Caudate nucleus (tissue), 63 donors: ENCODE measurements at places on chromosomes 4 and X.

- no peak for DNase-seq
Measured at GRCh38 chrX:103688946-103689345, 2.4 kb upstream of the MORF4L2 start.

GRCh38 chr4:44221407-44221806, 227.2 kb downstream of the KCTD8 start:
- DNase-seq: no peak

GRCh38 chr4:164943192-164943591, 34.3 kb downstream of the TRIM61 start:
- DNase-seq: no peak

- DNase-seq: no peak
Measured at GRCh38 chr4:55791666-55792065, 27.9 kb upstream of the EXOC1L start.

DNA sequence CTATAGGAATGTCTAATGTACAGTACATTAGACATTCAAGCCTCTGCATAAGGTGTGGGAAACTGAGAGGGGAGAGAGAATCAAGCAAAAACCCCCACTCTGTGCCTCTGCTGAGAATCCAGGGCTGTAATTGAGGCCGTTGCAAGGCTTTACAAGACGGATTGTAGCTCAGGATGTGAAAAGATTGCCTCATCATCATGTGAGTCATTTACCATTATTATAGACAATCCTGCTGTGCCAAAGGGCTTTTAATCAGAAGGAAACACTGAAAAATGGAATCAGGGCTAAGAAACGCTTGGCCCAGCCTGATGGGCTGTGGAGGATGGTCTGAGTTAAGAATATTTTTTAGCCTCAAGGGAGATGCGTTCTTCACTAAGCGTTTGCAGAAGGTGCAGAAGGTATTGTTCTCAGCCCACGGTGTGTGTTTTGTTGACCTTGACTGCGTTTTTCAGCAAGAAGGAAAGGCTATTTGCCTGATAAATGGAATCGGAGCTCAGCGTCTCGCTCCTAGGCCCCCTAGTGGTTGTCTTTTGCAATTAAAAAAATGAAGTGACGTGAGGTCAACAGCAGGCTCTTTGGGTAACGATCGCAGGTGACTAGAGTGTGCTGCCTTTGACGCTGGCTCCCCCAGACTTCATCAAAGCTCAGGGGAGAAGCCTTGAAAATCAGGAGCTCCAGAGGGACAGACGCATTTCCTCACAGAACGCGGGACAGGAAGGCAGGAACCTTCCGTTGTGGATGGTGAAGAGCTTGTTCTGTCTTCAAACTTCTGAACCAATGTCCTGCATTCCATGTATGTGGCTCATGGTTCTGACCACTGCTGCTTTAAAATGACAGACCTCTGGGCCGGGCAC, 18.1 kb upstream of the CHRNA9 start:
- DNase-seq: no peak

GRCh38 chrX:105701310-105702052, 120.9 kb upstream of the NRK start:
- DNase-seq: no peak

GRCh38 chr4:139337612-139338011, 35.3 kb upstream of the NDUFC1 start:
- DNase-seq: no peak

DNA sequence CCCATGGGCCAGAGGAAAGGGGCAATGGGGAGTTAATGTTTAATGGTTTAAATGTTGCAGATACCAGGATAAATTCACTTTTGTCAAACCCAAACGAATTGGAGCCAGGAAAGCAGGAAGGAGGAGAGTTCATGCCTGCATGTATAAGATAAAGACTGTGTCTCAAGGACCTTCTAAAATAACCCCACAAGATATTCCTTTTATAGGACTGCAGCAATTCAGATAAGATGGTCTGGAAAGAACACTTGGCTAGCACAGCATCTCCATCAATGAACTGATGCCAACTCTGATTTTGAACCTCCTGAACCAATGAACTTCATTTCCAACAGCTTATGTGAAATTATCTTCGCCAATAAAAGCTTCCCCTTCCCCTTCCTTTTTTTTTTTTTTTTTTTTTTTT, 31.3 kb upstream of the LONRF3 start:
- no peak for DNase-seq

DNA sequence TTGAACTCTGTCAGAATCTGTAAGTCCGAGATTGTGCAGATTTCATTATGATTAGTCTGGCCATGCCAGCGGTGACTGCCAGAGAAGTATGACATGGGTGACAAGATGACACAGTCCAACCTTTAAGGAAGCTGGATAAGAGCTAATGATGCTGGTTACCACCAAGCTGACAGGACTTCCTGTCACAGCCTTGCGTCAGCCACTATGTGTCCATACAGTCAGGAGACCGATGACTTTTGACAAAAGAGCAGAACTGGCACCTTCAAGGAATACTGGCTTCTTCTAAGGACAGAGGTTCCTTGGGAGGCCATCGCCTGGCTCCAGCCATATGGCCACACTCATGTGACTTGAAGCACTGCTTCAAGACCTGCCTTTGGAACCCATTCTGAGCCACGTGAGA, 67.2 kb upstream of the TFDP3 start:
- no peak for DNase-seq

GRCh38 chr4:186918466-186918865, 194.8 kb upstream of the FAT1 start:
- no peak for DNase-seq
